ENCODE measurements at places on chromosomes 12 and 14.

- DNase-seq, result no peak
These were observed 700 bp downstream of the CNIH1 start for GRCh38 chr14:54440476-54440872.

DNA sequence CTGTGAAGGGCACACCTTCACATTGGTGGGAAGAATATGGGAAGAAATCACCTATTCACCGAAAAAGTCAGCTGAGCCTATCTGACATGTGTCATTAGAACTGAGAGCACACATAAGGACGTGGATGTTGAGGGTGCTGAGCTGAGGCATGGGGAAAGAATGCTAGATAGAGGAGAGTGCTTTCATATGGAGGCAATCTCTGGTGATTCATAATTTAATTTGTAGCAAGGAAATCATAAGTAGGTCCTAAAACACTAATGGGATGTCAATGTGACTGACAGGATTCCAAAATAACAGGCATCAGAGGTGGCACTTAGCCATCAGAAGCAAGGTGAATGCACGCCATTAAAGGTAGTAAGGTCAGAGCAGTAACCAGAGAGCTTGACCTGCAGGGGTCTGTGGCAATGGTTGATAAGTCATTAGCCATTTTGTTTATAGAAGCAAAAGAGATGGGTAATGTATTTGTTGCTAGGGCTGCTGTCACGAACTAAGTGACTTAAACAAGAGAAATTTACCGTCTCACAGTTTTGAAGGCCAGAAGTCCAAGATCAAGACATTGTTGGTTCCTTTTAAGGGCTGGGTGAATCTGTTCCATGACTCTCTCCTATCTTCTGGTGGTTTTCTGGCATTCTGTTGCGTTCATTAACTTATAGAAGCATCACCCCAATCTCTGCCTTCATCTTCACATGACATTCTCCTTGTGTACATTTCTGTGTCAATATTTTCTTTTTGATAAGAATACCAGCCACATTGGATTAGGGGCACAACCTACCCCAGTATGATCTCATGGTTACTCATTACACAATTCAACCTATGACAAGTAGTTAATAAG lies 69.3 kb downstream of the ANKS1B start:
- DNase-seq, result no peak

GRCh38 chr12:114921781-114922180 lies 237.8 kb upstream of the TBX3 start:
- no peak for DNase-seq

DNA sequence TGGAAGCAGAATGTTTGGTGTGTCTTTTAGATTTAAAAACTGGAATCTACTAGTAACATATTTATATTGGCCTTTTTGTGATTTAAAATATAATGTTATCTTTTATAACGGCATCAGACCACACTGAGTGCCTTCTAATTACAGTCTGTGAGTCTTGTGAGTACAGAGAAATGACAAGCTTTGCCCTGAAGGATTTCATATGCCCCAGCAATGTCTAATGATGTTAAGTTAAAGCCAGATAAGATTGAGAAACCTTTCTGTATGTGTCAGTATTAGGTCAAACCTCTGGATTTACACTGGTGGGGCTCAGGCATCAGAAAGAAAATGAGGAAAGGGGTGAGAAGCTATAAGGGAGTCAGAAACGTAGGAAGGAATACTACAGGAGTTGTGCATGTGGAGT lies 25.2 kb downstream of the PLEKHA5 start:
- no peak for DNase-seq

DNA sequence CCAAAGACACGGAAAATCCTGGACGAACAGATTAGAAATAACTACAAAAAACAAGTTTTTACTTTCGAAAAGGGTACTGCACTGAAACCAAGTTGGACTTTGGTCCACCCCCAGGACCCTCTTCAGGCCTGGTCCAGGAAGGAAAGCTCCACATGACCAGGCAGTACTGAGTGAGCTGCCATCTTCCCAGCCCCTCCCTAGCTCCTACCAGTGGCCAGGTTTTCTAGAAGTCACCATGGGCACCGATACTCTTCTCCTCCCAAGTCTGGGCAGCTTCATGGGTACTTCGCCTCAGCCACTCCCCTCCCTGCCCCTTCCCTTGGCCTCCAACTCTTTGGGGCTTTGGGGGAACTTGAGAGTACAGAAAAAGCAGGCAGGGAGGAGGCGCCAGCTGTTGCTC lies 6.6 kb downstream of the VAMP1 start:
- no peak for DNase-seq

- DNase-seq, result no peak
These were observed 14.4 kb downstream of the RASSF9 start for GRCh38 chr12:85821759-85822158.

GRCh38 chr14:49641697-49642129 lies 6.7 kb upstream of the DNAAF2 start:
- no peak for DNase-seq

DNA sequence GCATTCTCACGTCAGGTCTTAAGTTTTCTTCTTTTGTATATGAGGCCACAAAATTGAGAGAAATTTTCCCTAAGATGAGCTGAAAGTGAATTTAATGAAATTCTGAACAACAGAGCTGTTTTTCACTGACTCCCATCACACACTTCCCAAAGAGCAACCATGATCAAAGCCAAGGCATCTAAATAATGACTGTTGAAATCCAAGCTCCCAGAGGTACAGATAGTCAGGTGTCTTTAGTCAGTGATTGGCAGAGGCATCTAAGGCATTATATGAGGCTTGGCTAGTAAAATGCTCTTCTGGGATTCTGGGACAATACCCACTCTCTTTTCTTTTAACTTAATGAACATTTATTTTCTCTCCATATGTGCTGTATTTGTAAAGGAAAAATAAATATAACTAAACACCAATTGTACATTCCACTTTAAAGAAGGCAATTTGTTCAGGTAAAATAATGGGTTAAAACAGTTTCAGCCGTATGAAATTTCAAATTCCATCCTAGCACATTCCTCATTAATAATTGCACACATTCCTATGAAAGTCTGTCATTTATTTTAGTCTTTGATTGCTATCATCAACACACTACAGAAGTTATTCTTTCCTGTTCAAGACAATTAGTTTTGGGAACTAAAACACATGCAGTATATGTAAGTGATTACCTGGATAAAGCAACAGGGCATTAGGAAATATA lies 871 bp upstream of the SSTR1 start:
- no peak for DNase-seq

GRCh38 chr12:91289906-91290305 lies 107.3 kb upstream of the DCN start:
- DNase-seq, result no peak

DNA sequence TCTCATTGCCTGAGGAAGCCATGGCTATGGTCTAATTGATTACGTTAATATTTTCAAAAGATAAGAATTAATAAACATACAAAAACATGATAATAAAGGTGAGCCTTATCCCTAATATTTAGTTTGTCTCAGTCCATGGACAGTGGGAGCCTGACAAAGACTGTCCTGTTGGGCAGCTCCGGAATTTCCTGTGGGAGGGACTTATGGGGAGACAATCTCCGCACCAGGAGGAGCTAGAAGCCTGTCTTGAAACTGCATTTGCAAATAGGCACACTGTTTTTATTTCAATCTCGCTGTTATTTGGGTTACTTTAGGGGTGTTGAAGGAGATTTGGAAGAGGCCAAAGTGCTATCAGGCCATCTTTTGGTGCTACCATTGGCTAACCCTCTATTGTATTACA lies 50.8 kb upstream of the ZDHHC17 start:
- no peak for DNase-seq

GRCh38 chr14:37508503-37508902 lies 86.5 kb downstream of the FOXA1 start:
- DNase-seq, result no peak

- no peak for DNase-seq
These were observed 21.5 kb downstream of the KLHL28 start for GRCh38 chr14:44940211-44940610.

DNA sequence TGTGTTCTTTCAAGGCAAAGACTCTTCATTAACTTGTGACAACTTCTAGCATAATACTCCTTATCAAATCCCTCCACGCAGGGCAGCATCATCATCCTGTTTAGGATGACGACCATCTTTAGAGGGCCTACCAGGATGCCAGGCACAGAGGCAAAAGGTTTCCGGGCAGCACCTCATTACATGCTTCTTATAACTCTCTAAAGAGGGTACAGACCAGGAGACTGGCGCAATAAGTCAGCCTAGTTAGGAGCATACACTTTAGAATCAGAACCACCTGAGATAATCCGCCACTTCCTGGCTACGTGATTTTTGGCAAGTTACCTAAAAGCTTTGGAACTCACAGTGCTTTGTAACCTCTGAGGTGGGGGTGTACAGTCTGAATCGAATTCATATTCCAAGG lies 136.0 kb upstream of the NOS1 start:
- no peak for DNase-seq

DNA sequence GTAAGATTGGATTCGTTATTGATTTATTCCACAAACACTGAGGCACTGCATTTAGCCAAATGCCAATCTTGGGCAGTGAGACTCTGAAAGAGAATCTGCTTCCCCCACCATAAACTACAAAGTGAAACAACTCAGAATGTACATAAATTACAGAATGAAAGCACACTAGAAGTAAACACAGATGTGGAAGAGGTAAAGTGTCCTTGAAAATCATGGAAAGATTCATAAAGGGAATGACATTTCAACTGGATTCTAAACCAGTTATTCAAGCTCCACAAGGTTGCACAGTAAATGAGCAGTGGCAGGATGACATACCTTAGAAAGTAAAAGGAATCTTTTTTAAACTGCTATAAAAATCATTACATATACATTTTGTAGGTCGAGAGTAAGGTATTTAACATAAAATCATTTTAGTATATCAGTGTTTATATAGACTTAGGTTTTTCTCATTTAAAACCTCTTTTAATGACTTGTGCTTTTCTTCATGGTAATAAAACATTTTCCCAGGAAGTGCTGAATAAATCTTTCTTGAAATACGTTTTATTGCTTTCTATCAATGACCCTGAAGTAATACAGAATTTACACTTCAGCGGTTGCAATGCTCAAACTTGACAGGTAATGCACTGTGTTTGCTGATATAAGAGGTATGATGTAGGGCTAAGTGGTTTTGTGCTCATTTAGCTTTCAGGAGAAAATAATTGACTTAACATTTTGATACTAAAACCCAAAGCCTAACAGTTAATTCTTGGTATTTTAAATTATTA lies 270.6 kb downstream of the NAV3 start:
- DNase-seq, result no peak

GRCh38 chr12:32039347-32039746 lies 67.3 kb upstream of the BICD1 start:
- DNase-seq, result no peak

- DNase-seq, result no peak
These were observed 209.4 kb downstream of the LRIG3 start for GRCh38 chr12:58710901-58711300.

GRCh38 chr12:71220260-71220659 lies 62.5 kb upstream of the TSPAN8 start:
- DNase-seq, result no peak

- DNase-seq, result no peak
These were observed 31.9 kb downstream of the SERPINA3 start for GRCh38 chr14:94644102-94644535.

DNA sequence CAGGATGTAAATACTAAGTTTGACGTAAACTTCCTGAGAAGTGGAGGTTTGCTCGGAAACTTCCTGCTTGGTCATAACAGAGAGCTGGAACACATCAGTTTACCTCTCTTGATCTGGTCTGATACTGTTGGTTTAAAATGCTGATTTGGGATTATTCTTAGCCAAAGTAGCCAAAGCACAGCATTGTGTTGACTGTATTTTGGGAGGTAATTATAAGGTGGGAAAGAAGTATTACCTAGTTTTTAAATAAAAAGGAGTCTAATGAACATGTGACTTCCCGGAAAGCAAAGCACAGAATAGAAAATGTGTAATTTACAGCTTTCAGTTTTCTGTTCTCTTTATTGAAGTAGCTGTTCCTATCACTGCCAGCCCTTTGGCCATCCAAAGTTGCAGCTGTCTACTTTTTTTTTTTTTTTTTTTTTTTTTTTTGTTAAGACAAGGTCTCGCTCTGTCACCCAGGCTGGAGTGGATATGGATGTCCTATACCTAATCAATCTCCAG lies 52.2 kb upstream of the SRP54 start:
- peak; percentile 2 for DNase-seq

GRCh38 chr14:99286761-99287160 lies 14.8 kb upstream of the BCL11B start:
- no peak for DNase-seq

GRCh38 chr14:105375635-105376057 lies 22.7 kb upstream of the TEX22 start:
- no peak for DNase-seq

- DNase-seq, result no peak
These were observed 9.8 kb downstream of the NTF3 start for GRCh38 chr12:5441497-5442236.

- no peak for DNase-seq
These were observed 104.2 kb downstream of the ADCK1 start for GRCh38 chr14:77903937-77904617.
